Stimulated activated CD4-positive, alpha-beta T cell treated with anti-CD3 and anti-CD28 coated beads, Interleukin-1b, Interleukin-23, amount 100 ng/mL, for 1 hour (primary cell): ENCODE measurements at places on chromosomes 11 and 22.

DNA sequence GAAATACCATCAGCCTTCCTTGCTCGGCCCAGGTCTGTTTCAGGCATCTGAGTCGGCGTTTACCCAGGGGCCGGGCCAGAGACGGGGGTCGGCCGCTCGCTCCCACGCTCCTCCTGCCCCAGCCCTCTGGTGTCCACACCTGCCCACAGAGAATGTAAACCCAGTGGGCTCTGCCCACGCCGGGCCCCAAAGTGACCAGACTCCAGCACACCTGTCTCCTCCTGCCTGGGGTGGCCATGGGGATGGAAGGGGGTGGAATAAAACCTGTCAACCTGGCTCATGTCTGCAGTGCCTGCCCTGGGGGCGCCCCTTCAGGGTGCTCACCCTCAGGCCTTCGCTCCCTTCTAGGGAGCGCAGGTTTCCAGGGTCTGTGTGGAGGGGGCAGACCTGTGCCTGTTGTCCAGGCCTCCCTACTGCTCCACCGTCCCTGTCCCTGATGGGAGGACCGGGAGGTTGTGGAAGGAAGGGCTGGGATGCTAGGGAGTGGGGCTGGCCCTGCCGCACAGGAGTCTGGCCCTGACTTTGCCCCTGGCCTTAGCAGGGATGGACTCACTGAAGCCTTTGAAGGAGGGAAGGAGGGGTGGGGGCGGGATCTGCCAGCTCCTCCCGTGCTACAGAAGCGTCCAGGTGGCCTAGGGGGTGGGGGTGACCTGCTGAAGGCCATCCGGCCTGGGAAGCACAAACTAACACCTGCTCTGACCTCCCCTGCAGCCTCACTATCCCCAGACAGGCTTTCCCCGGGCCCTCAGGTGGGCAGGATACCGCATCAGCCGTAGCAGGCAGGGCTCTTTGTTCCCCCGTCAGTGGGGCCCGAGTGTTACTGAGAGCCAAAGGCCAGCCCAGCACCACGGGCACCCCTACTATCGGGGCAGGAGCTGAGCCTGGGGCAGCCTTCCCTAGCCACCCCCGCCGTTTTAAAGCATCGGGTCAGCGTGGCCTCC is 14.7 kb upstream of the ARHGAP8 start:
- DNase-seq = no peak

GRCh38 chr11:71996946-71997345 is 1.8 kb upstream of the IL18BP start:
- no peak for DNase-seq

GRCh38 chr22:46657996-46658947 is 38.1 kb downstream of the GRAMD4 start:
- no peak for DNase-seq

- DNase-seq = no peak
These were observed 63.1 kb downstream of the CWC15 start for GRCh38 chr11:94910270-94910669.

GRCh38 chr11:35292279-35292678 is 127.1 kb downstream of the SLC1A2 start:
- no peak for DNase-seq

- DNase-seq = no peak
These were observed 2.1 kb upstream of the CRACR2B start for GRCh38 chr11:825366-826226.

DNA sequence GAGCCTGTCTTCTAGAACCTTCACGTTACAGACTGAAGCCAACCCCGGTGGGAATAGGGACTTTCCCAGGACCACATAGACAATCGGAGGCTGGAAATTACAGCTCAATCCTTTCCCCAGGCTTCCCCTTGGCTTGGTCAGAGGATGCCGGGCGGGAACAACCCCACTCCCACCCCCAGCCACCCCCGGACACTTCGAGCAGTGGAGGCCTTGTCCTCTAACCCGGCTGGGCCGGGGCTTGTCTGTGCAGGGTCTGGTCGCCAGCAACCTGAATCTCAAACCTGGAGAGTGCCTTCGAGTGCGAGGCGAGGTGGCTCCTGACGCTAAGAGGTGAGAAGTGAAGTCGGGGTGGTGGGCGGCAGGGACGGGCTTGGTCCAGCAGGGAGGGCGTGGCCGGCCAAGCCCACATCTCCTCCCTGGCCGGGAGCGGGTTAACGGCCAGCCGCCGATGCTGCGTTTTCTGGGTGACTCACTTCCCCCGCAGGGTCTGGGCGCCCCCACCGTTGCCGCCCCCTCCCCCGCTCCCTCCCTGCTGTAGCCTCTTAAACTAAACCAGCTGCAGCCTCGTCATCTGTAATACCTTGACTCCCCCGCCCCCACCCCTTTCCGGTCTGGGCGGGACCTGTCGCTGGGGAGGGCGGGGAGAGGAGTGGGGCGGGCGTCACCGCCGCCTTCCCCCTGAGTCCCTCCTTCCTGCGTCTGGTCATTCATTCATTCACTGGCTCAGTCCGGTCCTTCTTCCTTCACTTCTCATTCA is 1.5 kb downstream of the LGALS1 start:
- peak; percentile 89 for DNase-seq

GRCh38 chr22:31790240-31790639 is 36.4 kb downstream of the DEPDC5 start:
- DNase-seq = no peak

DNA sequence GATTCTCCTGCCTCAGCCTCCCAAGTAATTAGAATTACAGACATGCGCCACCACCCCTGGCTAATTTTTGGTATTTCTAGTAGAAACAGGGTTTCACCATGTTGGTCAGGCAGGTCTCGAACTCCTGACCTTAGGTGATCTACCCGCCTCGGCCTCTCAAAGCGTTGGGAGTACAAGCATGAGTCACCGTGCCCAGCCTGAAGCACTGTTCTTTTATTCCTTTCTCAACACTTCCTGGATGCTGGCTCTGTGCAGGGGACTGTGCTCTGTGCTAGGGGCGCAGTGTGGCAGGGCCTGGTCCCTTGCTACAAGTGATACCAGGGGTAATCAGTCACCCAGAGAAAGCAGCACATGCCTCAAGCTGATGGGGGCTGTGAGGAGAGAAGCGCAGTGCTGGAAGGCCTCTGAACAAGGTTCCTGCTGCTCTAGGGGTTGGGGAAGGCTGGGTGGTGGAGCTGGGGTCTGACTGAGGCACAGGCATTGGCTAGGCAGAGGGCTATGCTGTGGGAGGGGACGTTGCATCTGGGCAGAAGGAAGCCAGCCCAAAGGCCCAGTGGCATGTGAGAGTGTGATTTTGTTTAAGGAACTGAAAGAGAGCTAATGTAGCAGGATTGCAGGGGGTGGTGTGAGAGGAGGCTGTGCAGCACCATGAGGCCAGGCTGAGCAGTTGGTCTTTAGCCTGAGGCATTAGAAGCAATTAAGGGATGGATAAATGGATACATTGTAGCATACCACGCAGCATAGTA is 42.5 kb downstream of the CABIN1 start:
- no peak for DNase-seq

DNA sequence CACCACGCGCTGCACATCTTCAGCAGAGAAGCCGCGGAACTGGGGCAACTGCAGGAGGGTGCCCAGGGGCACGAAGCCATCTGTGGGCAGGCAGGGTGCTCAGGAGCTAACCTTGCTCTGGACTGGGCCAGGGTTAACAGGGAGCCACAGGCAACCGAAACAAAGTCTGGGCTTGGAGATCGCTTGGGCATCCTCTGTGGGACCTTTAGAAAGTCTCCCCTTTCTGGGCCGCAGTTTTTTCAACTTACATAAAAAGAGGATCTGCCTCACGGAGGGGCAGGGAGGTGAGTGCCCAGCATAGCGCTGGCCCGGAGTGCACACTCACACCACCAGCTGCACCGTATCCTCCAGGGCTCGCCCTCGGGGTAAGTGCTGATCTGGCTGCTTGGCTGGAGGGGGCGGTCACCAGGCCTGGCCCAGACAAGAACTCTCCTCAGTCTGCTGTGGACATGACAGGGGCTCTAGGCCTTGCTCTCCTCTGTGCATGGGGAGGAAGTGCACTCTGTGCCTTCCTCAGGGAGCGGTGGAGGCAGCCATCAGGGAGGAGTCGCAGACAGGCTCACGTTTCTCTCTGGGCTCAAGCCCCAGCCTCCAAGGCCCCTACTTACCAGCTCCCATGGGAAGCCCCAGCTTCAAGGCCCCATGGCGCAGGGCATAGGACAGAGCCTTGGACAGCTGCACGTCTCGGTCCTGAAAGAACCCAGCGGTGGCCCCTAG is 937 bp downstream of the TRPT1 start:
- no peak for DNase-seq

DNA sequence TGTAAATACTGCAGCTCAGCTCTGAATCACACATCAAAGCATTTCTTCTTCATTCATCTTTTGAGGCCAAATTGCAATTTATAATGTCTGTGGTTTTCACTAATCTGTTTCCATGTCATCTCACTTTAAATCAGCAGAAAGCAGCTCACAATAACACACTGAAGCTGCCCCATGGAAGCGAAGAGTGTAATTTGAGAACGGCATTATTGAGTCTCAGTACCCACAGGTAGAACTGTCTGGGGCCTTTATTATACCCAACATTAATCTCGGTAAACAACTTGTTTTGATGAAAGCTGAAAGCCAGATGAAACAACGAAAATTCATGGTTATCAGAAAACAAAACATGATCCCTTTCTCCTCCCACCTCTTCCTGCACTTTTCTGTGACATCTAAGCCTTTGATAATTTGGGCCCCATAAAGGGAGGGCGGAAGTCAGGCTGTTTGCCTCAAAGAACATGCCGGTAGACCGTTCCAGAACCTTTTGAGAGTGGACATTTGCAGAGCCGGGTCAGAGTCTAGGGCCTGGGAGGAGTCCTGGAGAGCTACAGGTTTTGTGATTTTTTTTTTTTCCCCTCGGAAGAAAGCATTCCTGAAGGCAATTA is 68.2 kb upstream of the SESN3 start:
- DNase-seq = no peak

GRCh38 chr11:79047321-79047720 is 393.5 kb downstream of the TENM4 start:
- DNase-seq = no peak

GRCh38 chr11:113334183-113334582 is 19.8 kb downstream of the TTC12 start:
- DNase-seq = no peak

- no peak for DNase-seq
These were observed 605.6 kb downstream of the SOX6 start for GRCh38 chr11:15750535-15751308.
